ENCODE measurements at places on chromosomes 4 and X.

GRCh38 chrX:44918722-44919121 is 45.7 kb downstream of the KDM6A start:
- no peak for DNase-seq

DNA sequence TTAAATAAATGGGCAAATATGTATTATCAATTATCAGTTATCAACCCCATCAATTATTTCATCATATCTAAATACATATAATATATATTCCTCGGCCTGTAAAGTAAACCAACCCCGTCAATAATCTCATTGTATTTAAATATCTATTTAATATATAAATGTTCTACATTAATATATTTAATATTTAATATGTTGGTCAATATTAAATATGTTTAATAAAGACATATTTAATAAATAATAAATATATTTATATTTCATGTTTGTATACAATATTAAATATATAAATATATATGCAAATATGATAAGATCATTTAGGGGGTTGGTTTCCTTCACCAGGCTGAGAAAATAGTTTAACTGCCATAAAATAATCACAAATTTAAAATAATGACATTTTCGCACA is 6.4 kb upstream of the TMEM144 start:
- DNase-seq = no peak

- no peak for DNase-seq
Observed at GRCh38 chr4:109319156-109319555, 16.7 kb upstream of the COL25A1 start.

GRCh38 chrX:617401-617800 is 13.2 kb upstream of the SHOX start:
- DNase-seq = no peak

- DNase-seq = no peak
Observed at GRCh38 chr4:8370106-8370787, 70.3 kb downstream of the ACOX3 start.

- DNase-seq = no peak
Observed at GRCh38 chr4:188332265-188332664, 193.0 kb downstream of the TRIML1 start.
